PC-3 (cell line): ENCODE measurements at places on chromosomes 2 and 18.

- H3K27ac ChIP-seq, result no peak overlapping the region
- peaks cover 4% of the 10 kb centered on the region; the same call in 1 of the 2 replicates for H3K27me3 ChIP-seq
- peak; percentile 55 for DNase-seq
- H3K36me3 ChIP-seq, result no peaks in the 10 kb centered on the region
- 0 out of 2 replicates have a peak, but pooled peaks cover 2% of the 10 kb centered on the region for H3K4me1 ChIP-seq
These were observed 15.9 kb upstream of the C1QL2 start for GRCh38 chr2:119174216-119174992.

DNA sequence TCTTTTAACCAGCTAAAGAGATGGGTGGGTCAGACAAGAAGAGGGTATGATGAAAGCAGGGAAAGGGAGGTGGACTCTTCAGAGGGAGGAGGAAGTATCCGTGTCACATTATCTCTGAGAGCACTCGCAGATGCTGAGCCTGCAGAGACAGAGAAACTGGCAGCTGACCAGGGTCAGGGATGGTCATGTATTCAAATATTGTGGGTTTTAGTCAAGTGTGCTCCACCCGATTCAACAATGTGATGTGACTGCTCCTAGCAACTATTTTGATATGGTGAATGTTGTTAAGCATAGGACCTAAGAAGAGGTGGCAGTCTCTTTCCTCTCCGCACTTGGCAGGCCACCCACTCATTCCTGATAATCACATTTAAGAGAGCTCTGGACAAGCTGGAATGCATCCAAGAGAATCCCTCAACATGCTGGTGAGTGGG lies 1.3 kb upstream of the CLIP4 start:
- H3K4me1 ChIP-seq, result peaks cover 58% of the 10 kb centered on the region
- H3K27ac ChIP-seq, result peak overlapping the region; percentile 63
- H3K4me3 ChIP-seq, result peak overlapping the region; percentile 58; the same call in 1 of the 2 replicates
- peak; percentile 94 for DNase-seq

DNA sequence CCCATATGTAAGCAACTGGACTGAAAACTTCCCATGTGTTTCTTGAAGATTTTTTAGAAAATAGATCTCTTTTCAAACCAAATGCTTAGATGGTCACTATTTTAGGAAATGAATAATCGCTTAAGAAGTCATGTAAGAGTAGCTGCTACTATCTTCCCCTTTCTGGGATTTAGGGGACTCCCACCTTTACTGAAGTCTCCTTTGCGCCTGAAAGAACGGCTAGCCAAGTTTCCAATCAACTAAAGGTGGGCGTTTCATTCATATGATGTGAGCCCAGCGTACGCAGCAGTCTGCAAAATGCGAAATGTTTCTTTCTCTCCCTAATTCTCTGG lies 1.1 kb downstream of the DIPK1C start:
- H3K4me3 ChIP-seq, result no peak overlapping the region
- no peak for DNase-seq
- H3K4me1 ChIP-seq, result no peaks in the 10 kb centered on the region

DNA sequence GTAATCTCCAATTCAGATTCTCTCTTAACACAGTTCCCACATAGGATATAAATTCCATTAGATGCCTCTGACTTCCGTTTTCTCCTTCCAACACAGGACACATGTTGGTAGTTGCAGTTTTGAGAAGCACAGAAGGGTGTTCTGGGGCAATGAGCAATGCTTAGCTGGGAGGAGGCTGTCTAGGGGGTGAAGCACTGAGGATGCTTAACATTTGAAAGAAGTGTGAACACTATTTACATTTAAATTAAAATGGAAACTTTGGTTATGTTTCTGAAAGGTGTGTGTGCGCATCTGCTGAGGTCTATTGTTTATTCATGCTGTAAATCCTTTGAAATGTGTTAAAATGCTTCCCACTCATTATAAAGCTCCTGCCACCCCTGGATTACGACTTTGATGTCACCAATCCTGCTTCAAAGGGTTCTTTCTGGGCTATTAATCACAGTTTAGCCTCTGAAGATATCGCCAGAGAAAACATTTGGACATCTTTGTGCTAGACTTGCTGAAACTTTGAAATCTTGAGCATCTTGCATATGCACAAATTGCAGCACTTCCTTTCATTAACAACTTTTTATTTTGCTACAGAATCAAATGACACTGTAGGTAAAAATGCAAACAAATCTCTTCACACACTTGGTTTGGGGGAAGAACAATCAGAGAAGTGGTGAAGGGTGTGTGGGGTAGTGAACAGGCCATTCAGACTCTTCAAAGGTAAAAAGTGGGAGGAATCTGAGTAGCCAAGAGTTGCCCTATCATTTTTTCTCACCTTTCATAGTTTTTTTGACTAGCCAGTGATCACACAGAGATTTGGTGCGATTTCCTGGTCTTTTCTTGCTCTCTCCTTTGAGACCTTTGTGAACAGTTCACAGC lies 258.4 kb downstream of the MYO3B start:
- no peak for DNase-seq
- H3K4me3 ChIP-seq, result no peak overlapping the region
- peaks cover 4% of the 10 kb centered on the region for H3K4me1 ChIP-seq
- H3K36me3 ChIP-seq, result no peaks in the 10 kb centered on the region

GRCh38 chr2:11343650-11344341 lies 640 bp downstream of the ROCK2 start:
- peak overlapping the region; percentile 59 for H3K27ac ChIP-seq
- no peaks in the 10 kb centered on the region for H3K27me3 ChIP-seq
- peak overlapping the region; percentile 95 for H3K4me3 ChIP-seq
- H3K4me1 ChIP-seq, result peaks cover 49% of the 10 kb centered on the region
- no peaks in the 10 kb centered on the region for H3K36me3 ChIP-seq
- peak; percentile 43 for DNase-seq

DNA sequence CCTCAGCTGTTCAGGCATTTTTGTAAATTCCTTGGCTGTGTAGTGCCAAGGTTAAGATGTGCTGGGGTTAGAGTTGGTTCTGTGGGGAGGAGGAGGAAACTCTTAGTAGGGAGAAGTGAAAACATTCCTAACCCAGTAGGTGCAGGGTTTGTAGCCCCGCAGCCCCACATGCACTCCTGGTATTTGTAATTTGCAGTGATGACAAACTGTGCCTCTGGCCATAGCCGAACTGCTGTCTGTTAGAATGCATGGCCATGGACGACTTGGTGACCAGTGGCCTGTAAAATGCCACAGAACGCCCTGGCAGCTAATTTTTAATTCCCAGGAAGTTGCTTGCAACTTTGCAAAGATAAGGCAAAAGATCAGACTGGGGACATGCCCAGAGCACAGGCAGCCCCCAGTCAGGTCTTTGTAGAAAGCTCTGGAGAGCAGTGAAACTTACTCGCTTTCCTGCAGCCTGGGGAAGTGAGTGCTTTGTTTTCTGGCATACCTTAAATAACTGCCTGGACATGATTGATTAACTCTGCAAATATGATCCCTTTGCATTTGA lies 38.4 kb downstream of the LYPD6B start:
- H3K4me3 ChIP-seq, result no peak overlapping the region
- DNase-seq, result no peak
- H3K27me3 ChIP-seq, result peaks cover 34% of the 10 kb centered on the region; the same call in 1 of the 2 replicates
- H3K36me3 ChIP-seq, result no peaks in the 10 kb centered on the region
- H3K27ac ChIP-seq, result no peak overlapping the region
- no peaks in the 10 kb centered on the region for H3K4me1 ChIP-seq

DNA sequence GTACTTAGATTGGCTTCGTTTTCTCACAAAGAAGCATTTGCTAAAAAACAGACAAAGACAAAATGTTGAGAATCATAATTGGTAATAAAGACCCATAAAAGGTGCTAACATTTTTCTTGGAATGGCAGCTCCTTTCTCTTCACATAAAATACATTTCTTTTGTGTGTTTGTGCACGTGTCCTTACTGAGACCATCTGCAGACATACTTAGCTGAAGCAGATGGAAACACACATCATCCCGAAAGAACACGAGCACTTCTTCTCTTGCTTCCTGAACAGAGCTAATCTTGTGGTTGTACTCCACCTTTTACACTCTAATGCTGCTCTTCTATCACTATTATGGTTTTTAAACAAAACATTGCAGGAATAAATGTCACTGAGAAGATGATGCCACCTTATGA lies 142.5 kb downstream of the SPHKAP start:
- H3K4me1 ChIP-seq, result no peaks in the 10 kb centered on the region
- H3K27me3 ChIP-seq, result no peaks in the 10 kb centered on the region
- no peak overlapping the region for H3K27ac ChIP-seq
- H3K36me3 ChIP-seq, result no peaks in the 10 kb centered on the region
- no peak for DNase-seq

DNA sequence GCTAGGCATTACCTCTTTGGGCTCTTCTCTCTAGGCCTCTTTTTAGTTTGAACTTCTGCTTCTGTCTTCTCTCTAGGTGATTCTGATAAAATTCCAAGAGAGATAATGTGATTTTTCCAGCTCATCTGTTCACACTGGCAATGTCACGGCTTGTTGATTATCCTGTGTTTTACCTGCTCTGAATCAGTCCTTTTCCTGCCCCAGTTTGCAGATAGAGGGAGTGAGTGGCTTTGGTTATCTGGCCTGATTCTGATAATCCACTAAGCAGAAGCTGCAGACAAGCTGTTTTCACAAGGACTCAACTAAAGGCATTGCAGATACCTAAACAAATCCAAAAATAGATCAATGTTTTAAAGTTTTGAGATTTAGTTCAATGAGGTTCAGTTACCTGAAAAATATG lies 111.9 kb downstream of the DCC start:
- H3K4me3 ChIP-seq, result no peak overlapping the region
- DNase-seq, result no peak

GRCh38 chr18:36141576-36141975 lies 11.9 kb downstream of the ELP2 start:
- H3K27me3 ChIP-seq, result no peaks in the 10 kb centered on the region
- no peak overlapping the region for H3K4me3 ChIP-seq
- H3K4me1 ChIP-seq, result no peaks in the 10 kb centered on the region
- DNase-seq, result no peak
- H3K36me3 ChIP-seq, result peaks cover 7% of the 10 kb centered on the region; the same call in 1 of the 2 replicates

DNA sequence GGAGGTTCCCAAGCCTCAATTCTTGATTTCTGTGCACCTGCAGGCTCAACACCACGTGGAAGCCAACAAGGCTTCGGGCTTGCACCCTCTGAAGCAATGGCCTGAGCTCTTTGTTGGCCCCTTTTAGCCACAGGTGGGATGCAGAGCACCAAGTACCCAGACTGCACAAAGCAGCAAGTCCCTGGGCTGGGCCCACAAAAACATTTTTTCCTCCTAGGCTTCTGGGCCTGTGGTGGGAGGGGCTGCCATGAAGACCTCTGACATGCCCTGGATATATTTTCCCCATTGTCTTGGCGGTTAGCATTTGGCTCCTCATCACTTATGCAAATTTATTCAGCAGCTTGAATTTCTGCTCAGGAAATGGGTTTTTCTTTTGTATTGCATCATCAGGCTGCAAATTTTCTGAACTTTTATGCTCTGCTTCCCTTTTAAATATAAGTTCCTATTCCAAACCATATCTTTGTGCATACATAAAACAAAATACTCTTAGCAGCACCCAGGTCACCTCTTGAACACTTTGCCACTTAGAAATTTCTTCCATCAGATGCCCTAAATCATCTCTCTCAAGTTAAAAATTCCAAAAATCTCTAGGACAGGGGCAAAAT lies 9.0 kb upstream of the MATN3 start:
- H3K27ac ChIP-seq, result no peak overlapping the region
- no peak for DNase-seq
- no peaks in the 10 kb centered on the region for H3K4me1 ChIP-seq
- no peaks in the 10 kb centered on the region for H3K27me3 ChIP-seq
- no peaks in the 10 kb centered on the region for H3K36me3 ChIP-seq

GRCh38 chr2:23571527-23572282 lies 186.7 kb downstream of the KLHL29 start:
- DNase-seq, result no peak
- no peaks in the 10 kb centered on the region for H3K4me1 ChIP-seq
- H3K27ac ChIP-seq, result no peak overlapping the region
- no peak overlapping the region for H3K4me3 ChIP-seq
- H3K36me3 ChIP-seq, result no peaks in the 10 kb centered on the region

DNA sequence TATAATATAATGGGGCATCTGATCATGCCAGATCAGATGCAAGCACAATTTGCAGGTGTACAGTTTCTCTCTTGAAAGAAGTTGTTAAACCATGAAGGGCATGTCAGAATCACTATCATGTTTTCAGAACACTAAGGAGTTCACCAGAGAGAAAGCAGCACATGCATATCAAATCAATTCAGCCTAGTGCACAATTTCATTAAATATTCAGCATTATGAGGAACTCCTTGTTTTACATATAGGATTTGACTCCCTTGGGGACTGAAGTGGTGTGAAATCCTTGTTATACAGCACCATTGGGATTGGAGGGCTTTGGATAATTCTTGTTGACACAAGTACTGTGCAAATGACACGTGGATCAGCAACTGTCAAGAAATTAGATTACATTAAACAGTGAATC lies 562.1 kb upstream of the KLHL29 start:
- no peak overlapping the region for H3K27ac ChIP-seq

- H3K4me3 ChIP-seq, result no peak overlapping the region
- H3K27me3 ChIP-seq, result peaks cover 24% of the 10 kb centered on the region
- H3K27ac ChIP-seq, result no peak overlapping the region
- no peak for DNase-seq
- no peaks in the 10 kb centered on the region for H3K4me1 ChIP-seq
These were observed 99.6 kb upstream of the THSD7B start for GRCh38 chr2:136665736-136666135.

GRCh38 chr2:85905891-85906290 lies 17.1 kb upstream of the ST3GAL5 start:
- H3K36me3 ChIP-seq, result no peaks in the 10 kb centered on the region
- no peak overlapping the region for H3K27ac ChIP-seq

DNA sequence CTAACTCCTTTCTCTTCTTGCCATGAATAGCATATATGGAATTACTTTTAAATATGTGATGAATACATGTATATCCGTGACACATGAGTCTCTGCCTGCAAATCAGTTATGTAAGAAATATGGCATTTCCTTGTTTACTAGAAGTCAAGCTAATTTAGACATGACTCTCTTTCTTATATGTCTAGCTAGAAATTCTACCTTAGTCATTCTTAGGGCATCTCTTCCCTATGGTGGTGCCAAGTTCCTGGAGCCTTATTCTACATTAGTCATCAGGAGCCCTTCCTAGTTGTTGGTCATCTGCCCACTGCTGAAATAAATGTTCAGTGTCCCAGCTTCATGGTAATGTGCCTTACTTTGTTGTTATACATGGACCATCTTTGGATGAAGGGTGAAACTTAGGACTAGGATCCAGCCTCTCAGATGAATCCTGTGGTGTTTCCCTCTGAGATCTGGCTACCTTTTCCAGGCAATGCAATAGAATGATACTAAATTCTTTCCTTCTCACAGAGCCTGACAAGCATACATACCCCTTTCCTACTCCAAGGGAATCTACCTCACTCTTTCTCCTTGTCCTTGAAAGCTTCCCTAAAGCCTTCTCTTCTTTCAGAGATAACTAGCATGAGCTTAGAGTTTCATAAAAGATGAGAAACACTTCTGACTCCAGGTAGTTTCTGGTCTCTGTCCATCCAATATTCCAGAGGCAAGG lies 415.3 kb upstream of the VWC2L start:
- no peaks in the 10 kb centered on the region for H3K36me3 ChIP-seq
- H3K4me3 ChIP-seq, result no peak overlapping the region
- H3K27me3 ChIP-seq, result no peaks in the 10 kb centered on the region

- DNase-seq, result no peak
- no peaks in the 10 kb centered on the region for H3K36me3 ChIP-seq
- no peaks in the 10 kb centered on the region for H3K4me1 ChIP-seq
- H3K4me3 ChIP-seq, result no peak overlapping the region
- H3K27ac ChIP-seq, result no peak overlapping the region
These were observed 24.0 kb upstream of the DSEL start for GRCh38 chr18:67540559-67540958.

- DNase-seq, result no peak
- no peaks in the 10 kb centered on the region for H3K27me3 ChIP-seq
- no peak overlapping the region for H3K27ac ChIP-seq
- H3K36me3 ChIP-seq, result peaks cover 26% of the 10 kb centered on the region
These were observed 43.4 kb upstream of the AP1S3 start for GRCh38 chr2:223880796-223881195.
